Left cardiac atrium (tissue), 4 donors: ENCODE measurements at places on chromosomes 11 and 22.
A peak's percentile ranks its signal among the peaks of the same experiment; 100 is the strongest.

GRCh38 chr22:26547426-26547825 lies 35.2 kb upstream of the TFIP11 start:
- DNase-seq: no peak

DNA sequence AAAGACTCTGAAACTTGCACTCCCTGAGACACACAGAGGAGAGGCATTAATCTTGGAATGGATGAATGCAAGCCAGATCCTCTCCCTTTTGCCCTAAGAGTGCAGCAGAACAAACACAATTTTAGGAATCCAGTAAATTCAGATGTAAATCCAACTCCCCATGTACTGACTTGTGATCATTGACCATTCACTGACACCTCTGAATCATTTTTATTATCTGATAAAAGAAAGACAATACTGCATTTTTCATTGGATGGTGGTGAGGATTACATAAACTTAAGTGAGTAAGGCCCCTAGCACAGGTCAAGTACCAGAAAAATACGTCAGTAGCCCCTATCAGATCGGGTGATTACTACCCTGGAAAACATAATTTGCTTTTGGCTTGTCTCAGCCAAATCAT lies 782.9 kb upstream of the API5 start:
- no peak for DNase-seq

DNA sequence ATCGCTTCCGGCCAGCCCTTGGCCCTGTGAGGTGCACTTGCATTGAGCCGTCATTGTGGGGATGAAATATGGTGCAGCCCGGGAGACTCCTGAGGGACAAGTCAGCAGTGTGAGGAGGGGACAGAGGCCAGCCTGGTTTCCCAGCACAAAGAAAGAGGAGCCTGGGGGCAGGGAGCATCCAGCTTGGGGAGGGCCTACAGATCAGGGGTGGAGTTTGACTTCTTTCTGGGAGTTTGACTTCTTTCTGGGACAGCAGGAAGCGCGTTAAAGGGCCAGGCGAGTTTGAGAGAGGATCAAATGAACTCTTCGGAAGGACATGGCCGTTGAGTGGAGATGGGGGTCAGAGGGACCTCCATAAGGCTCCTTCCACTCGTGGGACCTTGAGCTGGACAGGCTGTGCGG lies 91.9 kb downstream of the LRRC32 start:
- peak; percentile 77 for DNase-seq

DNA sequence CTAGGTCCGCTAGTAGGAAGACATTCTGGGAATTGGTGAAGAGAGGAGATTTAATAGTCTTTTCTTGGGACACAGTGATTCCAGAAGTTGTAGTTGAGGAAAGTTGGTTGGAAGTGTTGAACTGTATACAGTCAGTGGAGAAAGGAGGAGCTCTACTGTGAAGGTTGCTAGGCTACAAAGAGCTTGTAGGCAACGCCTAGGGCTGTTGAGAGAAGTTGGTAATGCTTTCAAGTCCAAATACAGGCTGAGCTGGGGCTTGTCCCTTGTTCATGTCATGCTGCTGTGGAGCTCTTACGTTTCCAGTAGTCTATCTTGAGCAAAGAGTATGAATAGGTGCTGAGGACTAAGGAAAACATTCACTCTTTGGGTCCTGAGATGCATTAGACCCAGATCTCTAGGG lies 1.1 kb downstream of the TBCEL start:
- DNase-seq: peak; percentile 24

- no peak for DNase-seq
Observed at GRCh38 chr11:8234425-8234821, 29.3 kb downstream of the LMO1 start.

GRCh38 chr22:46267431-46268279 lies at the start of gene TTC38:
Gene TTC38 (plus strand): TSS chr22:46268008. CDS start chr22:46268040, 32 bp downstream.
- peak; percentile 95 for DNase-seq

DNA sequence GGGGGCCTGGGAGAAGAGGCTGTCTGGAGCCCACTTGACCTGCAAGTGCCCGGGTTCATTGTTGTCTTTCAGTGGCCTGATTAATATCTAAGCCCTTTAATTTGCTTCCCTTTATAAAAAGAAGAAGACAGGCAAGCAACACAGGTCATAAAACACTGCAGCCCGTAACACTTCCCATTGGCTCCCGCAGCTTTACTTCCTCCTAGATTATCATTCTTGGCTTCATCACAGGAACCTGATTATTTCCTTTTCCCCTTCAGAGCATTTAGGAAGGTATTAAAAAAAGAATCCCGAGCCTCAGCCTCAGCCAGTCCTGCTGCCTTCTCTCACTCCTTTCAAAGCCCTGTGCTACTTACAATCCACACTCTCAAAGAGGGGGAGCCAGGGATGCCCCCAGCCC lies 183.2 kb downstream of the GRIK4 start:
- no peak for DNase-seq

DNA sequence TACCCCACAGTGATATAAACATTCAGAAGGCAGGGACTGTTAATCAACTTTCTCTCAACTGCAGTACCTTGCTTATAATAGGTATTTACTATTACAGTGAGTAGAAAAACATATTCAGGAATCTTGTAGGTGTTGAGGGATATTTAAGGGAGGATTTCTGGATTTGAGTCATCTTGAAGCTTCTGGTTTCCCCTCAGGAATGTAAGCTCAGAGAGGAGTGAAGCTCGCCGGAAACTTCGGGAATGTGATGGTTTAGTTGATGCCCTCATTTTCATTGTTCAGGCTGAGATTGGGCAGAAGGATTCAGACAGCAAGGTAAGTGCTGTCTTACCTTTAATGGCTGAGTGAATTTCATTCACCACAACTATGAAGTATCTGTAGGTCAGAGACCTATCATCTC lies 42.9 kb downstream of the CTNND1 start:
- no peak for DNase-seq

GRCh38 chr22:22593250-22593649 lies 34.2 kb upstream of the PRAME start:
- DNase-seq: no peak
